ENCODE measurements at places on chromosomes 12 and 14.

GRCh38 chr12:113072136-113072535, 15.6 kb downstream of the DTX1 start:
- DNase-seq = no peak

- no peak for DNase-seq
Measured at GRCh38 chr12:40194846-40195245, 30.0 kb upstream of the LRRK2 start.

GRCh38 chr12:16385782-16386646, 38.6 kb downstream of the MGST1 start:
- DNase-seq = peak; percentile 85

DNA sequence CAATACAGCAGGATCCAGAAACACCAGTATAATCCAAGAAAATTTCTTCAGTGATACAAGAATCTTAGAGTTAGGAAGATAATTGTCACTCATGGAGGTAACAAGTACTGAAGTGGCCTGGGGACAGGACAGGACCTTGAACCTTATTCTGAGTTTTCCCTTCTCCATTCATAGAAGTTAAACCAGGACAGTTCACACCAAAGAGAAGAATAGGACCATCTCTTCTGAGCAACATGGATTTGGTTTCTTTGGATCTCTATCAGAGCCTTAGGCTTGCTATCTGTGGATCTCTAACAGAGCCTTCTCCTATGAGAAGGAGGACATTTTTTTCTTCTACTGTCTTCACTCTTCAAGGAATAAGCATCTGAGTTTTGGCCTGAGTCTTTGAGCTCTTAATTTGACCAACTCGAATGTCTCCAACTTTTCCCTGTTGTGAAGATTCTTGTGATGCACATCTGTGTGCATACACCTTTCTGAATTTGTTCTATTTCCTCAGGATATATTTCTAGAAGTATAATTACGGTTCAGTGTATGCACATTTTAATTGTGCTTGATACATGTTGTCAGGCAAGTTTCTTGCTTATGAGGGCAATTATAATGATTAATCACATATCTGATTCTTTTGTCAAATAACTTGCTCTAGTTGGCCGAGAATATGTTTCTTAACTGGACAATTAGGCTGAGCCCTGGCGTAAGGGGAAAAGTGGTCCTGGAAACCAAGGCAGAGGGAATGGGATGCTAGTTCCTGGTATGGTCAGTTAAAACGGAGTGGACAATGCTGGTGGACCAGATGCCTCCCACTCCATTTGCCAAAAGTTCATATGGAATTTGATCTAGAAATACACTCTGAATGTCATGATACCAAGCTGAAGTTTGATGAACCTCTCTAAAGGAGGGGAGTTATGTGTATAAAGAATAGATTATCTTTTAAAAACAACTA, 6.6 kb downstream of the KRT6A start:
- DNase-seq = no peak

GRCh38 chr14:64614166-64614565, 64.4 kb downstream of the PPP1R36 start:
- no peak for DNase-seq

DNA sequence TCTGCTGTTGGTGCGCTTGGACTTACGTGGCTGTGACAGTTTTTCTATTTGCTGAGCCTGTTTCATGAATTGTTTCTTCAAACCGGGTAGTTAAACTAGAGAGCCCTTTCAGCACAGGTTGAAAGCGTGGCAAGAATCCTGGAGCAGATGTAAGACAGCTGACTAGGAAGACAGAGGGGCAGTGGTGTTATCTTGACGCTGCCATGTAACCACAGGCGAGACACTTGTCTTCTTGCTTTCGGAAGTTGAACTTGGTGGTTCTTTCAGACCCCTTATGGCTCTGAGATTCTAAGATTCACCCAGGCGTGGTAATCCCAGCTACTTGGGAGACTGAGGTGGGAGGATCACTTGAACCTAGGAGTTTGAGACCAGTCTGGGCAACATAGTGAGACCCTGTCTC, 4.3 kb downstream of the EMP1 start:
- no peak for DNase-seq

DNA sequence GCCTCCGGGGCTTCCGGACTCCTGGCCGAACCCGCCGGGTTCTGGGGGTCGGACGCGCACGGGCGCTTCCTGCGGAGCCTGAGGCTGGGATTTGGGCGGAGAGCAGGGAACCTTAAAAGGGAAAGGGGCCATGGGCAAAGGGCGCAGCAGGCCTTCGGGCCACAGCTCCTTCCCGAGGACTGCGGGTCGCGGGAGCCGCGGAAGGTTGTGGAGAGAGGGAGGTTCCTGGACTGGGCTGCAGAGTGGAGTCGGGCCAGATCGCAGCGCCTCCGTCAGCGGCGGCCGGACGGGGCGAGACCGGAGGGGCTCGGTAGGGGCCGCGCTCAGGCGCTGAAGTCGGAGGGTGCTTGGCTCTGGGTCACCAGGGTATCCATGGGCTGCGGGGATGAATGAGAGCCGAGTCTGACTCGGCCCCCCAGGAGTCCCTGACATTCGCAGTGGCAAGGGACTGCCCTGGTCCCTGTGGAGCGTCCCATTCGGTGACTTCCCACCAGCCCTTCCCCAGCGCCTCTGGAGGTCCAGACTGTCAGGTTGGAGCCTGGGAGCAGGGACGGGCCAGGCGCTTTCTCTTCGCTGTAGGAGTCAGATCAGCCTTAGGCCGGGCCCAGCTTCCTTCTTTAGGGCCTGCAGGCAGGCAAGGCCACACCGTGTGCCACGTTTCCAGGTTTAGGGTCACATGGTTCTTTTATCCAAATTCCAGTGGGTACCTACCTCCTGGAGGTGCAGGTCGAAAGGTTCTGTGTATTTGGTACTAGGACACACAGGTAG, 938 bp upstream of the SLC25A29 start:
- peak; percentile 20 for DNase-seq

DNA sequence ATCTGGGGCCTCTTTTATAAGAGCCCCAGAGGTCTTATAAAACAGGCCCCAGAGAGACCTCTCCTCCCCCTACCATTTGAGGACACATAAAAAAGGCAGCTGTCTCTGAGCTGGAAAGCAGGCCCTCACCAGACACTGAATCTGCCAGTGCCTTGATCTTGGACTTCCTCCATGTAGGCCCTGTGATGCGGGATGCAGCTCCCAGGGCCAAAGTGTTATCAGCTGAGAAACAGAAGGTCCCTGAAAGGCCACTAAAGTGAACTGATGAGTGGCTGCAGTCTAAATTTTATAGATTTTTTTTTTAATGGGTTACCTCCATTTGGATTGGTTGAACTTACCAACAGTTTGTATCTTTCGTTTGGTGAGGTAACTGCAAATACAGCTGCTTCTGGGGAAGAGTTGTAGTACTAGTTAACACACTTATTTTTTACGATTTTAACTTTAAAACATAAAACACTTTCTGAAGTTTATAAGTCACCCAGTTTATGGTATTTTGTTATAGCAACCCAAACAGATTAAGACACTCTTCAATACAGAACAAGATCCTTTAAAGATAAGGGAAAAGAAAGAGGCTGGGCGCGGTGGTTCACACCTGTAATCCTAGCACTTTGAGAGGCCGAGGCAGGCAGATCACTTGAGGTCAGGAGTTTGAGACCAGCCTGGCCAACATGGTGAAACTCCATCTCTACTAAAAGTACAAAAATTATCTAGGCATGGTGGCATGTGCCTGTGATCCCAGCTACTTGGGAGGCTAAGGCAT, 5.6 kb upstream of the GUCY2C start:
- no peak for DNase-seq

GRCh38 chr12:559208-559905, 99.6 kb downstream of the B4GALNT3 start:
- no peak for DNase-seq

DNA sequence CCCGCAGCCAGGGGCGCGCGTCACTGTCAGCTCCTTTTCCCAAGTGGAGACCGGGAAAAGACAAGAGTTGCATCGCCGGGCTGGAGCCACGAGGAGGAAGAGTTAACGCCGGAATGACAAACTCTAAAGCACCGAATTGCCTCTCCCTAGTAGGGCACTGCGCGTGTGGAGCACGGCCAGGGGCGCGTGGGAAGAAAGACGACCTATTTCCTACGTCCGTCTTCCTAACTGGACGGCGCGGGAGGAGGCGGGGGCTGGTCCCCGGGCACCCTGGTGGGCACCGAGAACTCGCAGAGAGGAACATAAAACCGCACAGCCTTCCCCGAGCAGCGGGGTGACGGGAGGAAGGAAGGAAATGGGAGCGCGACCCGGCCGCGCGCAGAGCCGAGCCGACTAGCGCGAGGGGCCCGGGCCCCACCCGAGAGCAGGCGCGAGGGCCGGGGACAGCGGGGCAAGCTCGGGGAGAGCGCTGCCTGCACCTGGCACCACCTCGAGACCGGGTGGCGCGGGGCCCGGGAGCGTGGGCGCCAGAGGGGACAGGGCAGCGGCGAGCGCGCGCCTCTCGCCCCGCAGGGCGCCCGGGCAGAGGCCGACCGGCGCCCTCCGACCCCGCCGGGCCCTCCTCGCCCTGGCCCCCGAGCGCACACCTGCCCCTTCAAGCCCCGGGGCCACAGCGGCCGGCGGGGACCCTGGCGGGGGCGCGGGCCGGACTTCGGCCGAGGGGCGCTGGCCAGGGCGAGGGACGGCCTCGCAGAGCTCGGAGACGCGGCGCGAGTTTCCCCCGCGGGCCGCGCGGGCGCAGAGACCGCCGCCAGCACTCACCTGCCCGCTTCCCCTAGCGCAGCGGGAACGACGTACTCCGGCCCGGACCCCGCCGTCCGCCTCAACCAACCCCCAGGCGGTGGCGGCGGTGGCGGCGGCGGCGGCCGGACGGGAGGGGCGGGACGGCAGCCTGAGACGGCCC, at the start of gene SETD3:
Gene SETD3 (minus strand): TSS at position 954 of the 964 bp plus-strand sequence. CDS start 15,054 bp downstream, outside the sequence.
- DNase-seq = peak; percentile 55

- DNase-seq = no peak
Measured at GRCh38 chr12:103965255-103965589, 450 bp upstream of the TDG start.

DNA sequence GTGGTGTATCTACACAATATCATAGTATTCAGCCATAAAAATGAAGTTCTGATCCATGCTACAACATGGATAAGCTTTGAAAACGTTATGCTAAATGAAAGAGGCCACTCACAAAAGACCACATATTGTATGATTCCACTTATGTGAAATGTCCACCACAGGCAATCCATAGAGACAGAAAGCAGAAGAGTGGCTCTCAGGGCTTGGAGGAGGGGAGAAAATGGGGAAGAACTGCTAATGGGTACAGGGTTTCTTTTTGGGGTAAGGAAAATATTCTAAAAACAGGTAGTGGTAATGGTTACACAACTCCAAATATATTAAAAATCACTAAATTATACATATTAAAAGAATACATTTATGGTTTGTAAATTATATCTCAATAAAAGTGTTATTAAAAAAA, 16.5 kb downstream of the SCNN1A start:
- DNase-seq = no peak

DNA sequence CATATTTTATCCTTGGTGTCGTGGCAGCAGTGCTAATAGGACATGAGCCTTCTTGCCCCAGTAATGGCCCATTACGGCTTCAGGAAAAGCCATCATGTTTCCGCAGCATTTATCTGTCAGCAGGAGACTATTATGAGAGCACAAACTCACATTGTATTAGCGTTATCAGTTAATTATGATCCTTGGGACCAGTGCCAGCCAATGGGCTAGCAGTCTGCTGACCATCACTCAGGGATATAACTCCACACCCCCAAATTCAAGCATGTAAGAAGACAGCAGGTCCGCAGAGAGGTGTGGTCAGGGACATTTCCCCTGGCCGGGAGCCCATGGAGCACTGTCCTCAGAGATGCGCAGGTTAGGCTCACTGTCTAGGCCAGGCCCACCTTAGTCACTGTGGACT, 4.9 kb upstream of the ESRRB start:
- DNase-seq = no peak

DNA sequence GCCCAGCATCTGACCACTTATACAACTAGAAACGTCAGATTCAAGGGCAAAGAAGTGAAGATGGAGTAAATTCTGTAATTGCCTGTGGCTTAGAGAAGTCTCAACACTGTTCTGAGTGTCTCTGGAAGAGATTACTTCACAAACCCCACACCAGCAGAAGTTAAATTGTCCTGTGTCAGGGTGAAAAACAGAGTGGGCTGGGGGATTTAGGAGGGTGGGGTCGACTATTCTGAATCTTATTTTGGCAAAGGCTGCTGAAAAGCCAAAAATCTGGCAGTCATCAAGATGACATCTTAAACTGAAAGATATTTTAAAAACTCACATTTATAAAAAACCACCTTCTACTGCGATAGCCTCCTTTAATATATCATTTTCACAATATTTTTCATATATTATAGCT, 180.8 kb downstream of the KLHL28 start:
- no peak for DNase-seq

DNA sequence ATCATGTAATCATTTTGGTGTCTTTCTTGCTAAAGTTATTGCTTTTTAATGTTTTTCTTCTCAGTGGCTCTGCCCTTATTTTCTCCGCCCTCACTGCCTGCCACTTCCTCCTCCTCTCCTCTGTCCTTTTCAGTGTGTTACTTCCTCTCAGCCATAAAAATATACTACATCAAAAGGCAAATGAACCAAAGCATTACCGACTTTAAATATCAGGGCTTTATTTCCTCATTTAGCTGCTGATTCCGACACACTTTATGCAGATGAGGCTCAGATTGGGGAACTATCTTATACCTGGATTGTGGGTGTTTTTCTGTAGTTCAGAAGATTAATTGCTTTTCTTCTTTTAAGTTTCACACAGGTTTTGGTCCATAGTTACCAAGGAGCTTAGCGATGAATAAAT, 118.1 kb downstream of the CMAS start:
- no peak for DNase-seq

DNA sequence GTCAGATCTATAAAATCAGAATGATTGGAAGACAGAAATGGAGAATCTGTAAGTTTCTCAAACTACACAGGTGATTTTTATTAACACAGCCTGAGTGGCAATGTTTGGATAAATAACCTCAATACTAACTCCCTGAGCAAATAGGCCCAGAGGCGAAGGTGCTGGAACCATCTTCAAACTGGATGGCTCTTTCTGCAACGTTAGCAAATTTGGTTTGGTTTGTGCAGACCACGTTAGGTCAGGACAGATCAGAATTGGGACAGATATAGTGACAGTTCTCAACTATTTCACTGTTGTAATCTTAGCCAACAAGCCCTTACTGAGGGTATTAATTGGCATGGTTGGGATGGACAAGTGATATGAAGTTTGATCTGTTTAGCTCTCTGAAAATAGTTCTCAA, 9.1 kb upstream of the CLEC9A start:
- no peak for DNase-seq

DNA sequence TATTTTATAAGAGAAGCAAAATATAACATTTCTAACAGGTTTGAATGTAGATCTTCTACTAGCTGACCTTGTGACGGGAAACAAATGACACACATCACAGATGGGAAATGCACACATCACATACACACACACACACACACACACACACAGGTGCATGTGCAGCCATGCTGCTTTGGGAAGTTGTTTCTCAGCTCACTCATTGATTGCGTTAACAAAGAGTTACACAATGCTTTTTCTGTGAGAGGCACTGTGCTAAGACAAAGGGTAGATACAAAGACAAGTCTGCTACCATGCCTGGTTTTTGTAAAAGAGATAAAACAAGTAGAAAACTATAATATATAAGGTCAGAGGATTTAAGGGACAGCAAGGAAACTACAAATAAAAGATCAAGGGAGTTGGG, 1.3 kb upstream of the NR1H4 start:
- DNase-seq = no peak

All from fibroblast of the aortic adventitia (primary cell).